ENCODE measurements at places on chromosomes 11 and 22. TPM values are rescaled to one million over a fixed set of nuclear protein-coding genes. Genes with fewer than 3 reads are reported as not detected.

DNA sequence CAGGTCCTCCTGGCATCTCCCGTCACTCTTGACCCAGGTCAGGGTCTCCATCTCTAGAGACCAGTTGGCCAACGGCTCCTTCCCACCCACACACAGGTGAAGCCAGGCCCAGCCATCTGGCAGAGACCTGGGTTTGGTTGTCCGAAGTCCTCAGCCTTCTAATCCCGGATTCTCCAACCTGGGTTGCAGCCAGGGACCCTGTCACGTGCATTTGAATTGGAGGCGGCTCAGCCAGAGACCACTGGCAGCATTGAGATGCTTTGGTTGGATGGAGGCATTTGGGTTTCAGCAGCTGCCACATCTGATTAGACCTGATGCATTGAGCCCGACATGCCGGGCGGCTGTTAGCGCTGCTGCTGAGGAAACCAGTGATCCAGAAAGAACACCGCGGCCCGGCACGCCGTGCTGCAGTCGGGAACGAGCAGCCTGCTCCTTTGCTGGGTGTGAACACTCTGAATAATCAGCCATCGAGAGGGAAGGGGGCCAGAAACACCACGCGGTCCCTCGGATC, 163.2 kb downstream of the BRD1 start:
- H3K27ac ChIP-seq = peak overlapping the region; percentile 23
- no peak overlapping the region for H3K4me3 ChIP-seq
- H3K36me3 ChIP-seq = no peaks in the 10 kb centered on the region
- H3K4me1 ChIP-seq = peaks cover 25% of the 10 kb centered on the region
- DNase-seq = no peak

- peak overlapping the region; percentile 67 for H3K4me3 ChIP-seq
- no peaks in the 10 kb centered on the region for H3K36me3 ChIP-seq
- no peaks in the 10 kb centered on the region for H3K27me3 ChIP-seq
- peaks cover 5% of the 10 kb centered on the region for H3K4me1 ChIP-seq
These were observed 1.9 kb downstream of the SWAP70 start for GRCh38 chr11:9665749-9666148.

LSP1 gene
- 20.1 TPM for total RNA-seq

DNA sequence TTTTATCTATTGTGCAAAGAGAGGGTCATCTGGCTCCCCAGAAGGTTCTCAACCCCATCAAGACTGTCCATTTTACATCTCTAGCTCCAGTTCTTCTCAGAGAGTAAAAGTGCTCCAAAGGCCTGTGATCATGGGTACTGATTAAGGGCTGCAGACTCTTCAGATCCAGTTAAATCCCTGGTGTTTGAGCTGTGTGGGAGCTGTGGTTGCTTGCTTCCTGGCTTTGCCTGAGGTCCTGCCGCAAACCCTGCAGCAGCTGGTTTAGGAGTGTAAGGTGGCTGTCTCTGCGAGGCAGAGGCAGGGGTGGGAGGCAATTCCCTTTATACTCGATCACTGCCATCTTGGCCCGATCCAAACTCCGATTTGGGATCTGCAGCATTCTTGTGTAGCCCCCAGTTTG, 1.2 kb downstream of the MRPL17 start:
- H3K4me3 ChIP-seq = peak overlapping the region; percentile 83
- peaks cover 29% of the 10 kb centered on the region for H3K36me3 ChIP-seq
- H3K4me1 ChIP-seq = peaks cover 14% of the 10 kb centered on the region
- H3K27me3 ChIP-seq = no peaks in the 10 kb centered on the region
- peak overlapping the region; percentile 31 for H3K27ac ChIP-seq

B4GALNT4 gene
- total RNA-seq = 0.25 TPM

DDI1 gene
- total RNA-seq = not detected

GSTT2B gene
- 5.2 TPM for total RNA-seq

DNA sequence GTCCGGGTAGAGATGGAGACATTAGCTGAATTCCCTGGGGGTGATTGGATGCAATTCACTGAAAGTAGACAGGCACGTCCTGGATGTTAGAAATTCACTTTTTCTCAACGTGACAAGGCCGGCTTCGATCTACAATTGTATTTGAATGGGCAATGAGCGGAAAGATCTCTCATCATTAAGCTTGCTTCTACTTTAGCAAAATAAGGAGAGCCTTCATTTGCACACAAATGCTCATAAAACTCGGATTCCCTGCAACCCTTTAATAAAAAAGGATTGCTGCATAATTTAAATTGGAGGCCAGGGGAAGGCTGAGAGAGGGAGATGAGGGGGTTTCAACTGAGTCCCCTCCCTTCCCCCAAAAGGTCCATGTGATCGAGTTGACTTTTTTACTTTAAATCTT, 10.6 kb upstream of the PAX6 start:
- H3K4me3 ChIP-seq = no peak overlapping the region
- peaks cover 100% of the 10 kb centered on the region for H3K27me3 ChIP-seq
- no peak for DNase-seq
- H3K27ac ChIP-seq = no peak overlapping the region
- H3K4me1 ChIP-seq = peaks cover 17% of the 10 kb centered on the region

- no peaks in the 10 kb centered on the region for H3K4me1 ChIP-seq
- DNase-seq = no peak
These were observed 114.4 kb upstream of the API5 start for GRCh38 chr11:43197379-43197778.

DNA sequence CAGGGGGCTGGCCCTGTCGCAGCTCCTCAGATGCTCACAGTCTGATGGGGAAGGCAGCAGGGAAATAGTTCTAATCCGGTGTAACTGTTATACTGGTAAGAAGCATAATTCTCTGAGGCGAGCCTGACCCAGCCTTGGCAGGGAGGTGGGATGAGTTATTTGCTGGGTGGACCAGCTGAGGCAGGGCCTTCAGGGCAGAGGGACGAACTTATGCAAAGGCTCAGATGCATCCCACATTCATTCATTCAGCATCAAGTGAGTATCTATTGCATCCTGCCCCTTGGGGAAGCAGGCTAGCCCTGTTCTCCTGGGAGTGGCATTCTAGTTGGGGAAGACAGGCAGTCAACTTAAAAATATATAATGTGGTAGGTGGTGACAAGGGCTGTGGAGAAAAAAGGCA, 13.6 kb upstream of the SREBF2 start:
- H3K4me1 ChIP-seq = no peaks in the 10 kb centered on the region
- no peak overlapping the region for H3K4me3 ChIP-seq
- peaks cover 3% of the 10 kb centered on the region for H3K36me3 ChIP-seq

- H3K27ac ChIP-seq = no peak overlapping the region
- H3K4me1 ChIP-seq = no peaks in the 10 kb centered on the region
- no peak overlapping the region for H3K4me3 ChIP-seq
- H3K36me3 ChIP-seq = no peaks in the 10 kb centered on the region
- no peaks in the 10 kb centered on the region for H3K27me3 ChIP-seq
These were observed 140.2 kb downstream of the NTM start for GRCh38 chr11:131510662-131511061.

DNA sequence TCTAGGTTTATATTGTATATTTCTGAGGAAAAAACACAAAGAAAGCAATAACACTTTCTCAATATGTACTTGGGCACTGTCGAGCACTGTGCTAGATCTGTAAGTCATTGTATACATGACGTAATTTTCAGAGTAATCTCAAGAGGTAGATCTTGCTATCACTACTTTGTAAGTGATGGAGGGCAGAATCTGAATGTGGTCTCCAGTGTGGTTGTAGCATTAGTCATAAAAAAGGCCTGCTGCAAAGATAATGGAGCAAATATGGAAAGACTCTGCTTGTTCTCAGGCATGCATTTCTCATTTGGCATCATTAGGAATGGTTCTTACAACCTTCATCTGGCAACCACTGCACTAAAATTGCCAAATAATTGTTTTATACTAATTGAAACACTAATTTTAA, 419.8 kb upstream of the CCDC179 start:
- H3K36me3 ChIP-seq = no peaks in the 10 kb centered on the region
- no peak overlapping the region for H3K4me3 ChIP-seq
- H3K27me3 ChIP-seq = no peaks in the 10 kb centered on the region
- no peak for DNase-seq
- no peak overlapping the region for H3K27ac ChIP-seq
- no peaks in the 10 kb centered on the region for H3K4me1 ChIP-seq

GRCh38 chr11:57566005-57566904, 1.2 kb downstream of the UBE2L6 start:
- H3K4me3 ChIP-seq = peak overlapping the region; percentile 72
- H3K4me1 ChIP-seq = no peaks in the 10 kb centered on the region
- H3K27ac ChIP-seq = peak overlapping the region; percentile 51

C1QTNF4 gene
- not detected for total RNA-seq

DNA sequence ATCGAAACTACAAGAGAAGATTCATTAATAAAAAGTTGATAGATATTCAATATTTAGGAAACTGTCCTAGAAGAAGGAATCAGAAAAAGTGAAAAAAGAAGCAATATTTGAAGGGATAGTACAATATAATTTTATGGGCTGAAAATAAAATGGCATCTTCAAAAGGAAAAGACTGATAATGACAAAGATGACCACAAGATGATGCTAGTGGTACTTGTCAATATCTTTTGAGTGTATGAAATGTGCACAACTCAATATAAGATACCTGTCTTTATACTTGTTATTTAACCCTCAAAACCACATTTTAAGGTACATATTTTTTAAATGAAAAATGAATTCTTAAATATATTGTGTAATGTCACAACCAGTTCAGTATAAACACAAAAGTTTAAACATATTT, 1059.6 kb upstream of the RAG2 start:
- no peak for DNase-seq
- H3K27ac ChIP-seq = no peak overlapping the region
- no peak overlapping the region for H3K4me3 ChIP-seq
- no peaks in the 10 kb centered on the region for H3K4me1 ChIP-seq
- no peaks in the 10 kb centered on the region for H3K27me3 ChIP-seq

DNA sequence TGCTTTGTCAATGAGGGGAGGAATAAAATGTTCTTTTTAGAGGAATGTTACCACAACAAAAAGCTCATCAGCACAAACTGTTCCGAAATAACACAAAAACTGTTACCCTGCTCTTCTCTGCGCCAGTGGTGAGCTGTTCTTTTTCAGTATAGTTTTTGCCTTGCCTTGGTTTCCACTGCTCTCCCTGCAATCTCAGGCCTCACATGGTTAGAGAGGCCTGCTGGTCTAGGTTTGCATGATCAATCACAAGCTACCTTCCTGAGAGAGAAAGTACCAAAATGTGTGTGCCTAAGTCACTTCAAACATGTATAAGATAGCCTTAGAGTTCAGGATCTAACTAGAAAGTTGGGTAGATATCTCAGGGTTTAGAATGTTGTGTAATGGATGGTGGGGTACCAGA, 114.6 kb downstream of the STIM1 start:
- H3K36me3 ChIP-seq = no peaks in the 10 kb centered on the region
- H3K27me3 ChIP-seq = no peaks in the 10 kb centered on the region
- H3K27ac ChIP-seq = no peak overlapping the region
- no peak for DNase-seq
- no peaks in the 10 kb centered on the region for H3K4me1 ChIP-seq

P4HA3 gene
- 0.76 TPM for total RNA-seq

DNA sequence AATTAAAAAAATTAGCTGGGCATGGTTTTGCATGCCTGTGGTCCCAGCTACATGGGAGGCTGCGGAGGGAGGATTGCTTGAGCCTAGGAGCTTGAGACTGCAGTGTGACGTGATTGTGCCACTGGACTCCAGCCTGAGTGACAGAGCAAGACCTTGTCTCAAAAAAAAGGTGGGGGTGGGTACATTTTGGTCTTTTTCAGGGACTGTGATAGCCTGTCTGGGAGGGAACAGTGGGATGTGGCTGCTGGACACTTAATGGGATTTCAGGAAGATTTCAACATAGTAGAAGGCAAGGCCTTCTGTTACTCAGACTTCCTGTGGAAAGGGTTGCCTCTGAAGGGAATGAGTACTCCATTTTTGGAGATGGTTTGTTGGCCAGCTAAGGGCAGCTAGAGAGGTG, 40.6 kb downstream of the RELT start:
- H3K4me3 ChIP-seq = no peak overlapping the region
- peaks cover 30% of the 10 kb centered on the region for H3K4me1 ChIP-seq
- no peak overlapping the region for H3K27ac ChIP-seq
- peaks cover 16% of the 10 kb centered on the region for H3K36me3 ChIP-seq
- no peaks in the 10 kb centered on the region for H3K27me3 ChIP-seq
- DNase-seq = no peak

SCGB1A1 gene
- total RNA-seq = not detected

DNA sequence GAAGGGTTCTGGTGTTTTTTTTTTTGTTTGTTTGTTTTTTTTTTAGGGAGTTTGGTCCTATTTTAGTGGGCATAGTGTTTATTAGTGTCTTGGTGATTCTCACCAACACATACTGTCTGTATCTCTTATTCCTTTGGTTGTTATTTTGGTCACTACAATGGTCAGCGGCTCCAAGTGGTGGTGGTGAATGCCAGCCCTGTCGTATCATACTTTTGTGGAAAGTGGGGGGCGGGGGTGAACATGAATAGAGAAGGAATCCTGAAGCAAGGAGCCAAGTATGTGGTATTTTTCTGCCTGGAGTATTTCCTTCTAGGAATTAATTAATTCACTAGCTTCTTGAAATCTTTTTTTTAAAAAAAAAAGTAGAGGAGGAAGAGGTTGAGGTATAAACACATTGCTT, 79.6 kb downstream of the GRK3 start:
- H3K27ac ChIP-seq = peak overlapping the region; percentile 35
- no peak overlapping the region for H3K4me3 ChIP-seq
- peak; percentile 34 for DNase-seq

POU2F3 gene
- 0.15 TPM for total RNA-seq

GRCh38 chr11:102367364-102367763, 20.4 kb downstream of the BIRC2 start:
- H3K4me3 ChIP-seq = no peak overlapping the region
- no peaks in the 10 kb centered on the region for H3K27me3 ChIP-seq
- H3K4me1 ChIP-seq = no peaks in the 10 kb centered on the region
- H3K36me3 ChIP-seq = no peaks in the 10 kb centered on the region
- no peak overlapping the region for H3K27ac ChIP-seq

DNA sequence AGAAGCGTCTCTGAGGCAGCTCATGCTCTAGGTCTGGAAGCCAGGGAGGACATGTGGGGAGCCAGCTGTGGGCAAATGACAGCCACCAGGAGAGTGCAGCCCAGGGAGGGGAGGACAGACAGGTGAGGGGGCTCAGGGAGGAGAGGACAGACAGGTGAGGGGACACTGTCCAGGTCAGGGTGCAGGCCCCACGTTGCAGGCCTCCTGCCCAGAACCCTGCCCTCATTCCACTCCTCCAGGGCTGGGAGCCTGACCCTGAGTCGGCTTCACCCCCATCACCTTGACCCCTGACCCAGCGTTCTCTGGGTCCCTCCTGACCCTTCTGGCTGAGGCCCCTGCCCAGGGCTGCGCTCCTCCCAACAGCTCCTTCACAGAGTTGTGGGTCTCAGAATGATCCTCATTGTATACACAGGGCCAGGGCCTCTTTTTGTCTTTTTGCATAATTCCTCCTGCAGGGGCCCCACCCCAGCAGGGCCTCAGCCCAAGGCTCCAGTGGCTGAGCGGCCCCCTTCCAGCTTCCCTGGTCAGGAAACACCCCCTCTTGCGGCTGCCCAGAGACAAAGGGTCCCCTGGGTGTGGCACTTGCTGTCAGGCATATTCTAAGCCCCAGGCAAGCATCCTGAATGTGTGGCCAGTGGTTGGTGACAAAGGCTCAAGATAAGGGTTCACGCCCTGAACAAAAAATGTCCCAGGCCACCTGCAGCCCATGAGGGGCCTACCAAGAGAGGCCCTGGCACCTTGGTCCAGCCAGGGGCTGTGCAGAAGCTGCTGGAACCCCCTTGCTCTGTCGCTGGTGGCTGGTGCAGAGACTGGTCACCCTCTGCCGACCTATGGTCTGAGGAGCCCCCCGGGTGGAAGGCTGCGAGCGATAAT, 853.0 kb downstream of the BRD1 start:
- H3K4me1 ChIP-seq = no peaks in the 10 kb centered on the region
- no peak overlapping the region for H3K4me3 ChIP-seq
- no peaks in the 10 kb centered on the region for H3K36me3 ChIP-seq
- no peak for DNase-seq

GRCh38 chr11:71305451-71306125, 53.2 kb upstream of the SHANK2 start:
- peaks cover 7% of the 10 kb centered on the region for H3K27me3 ChIP-seq
- H3K4me3 ChIP-seq = no peak overlapping the region
- no peak overlapping the region for H3K27ac ChIP-seq
- DNase-seq = no peak
- H3K36me3 ChIP-seq = no peaks in the 10 kb centered on the region
- no peaks in the 10 kb centered on the region for H3K4me1 ChIP-seq

Measured in heart right ventricle (tissue), 16 donors.